ENCODE measurements at places on chromosomes 5 and 9.

- no peak for DNase-seq
These were observed 61.4 kb upstream of the ANKH start for GRCh38 chr5:14932902-14933469.

- DNase-seq: no peak
These were observed 101.9 kb upstream of the S1PR3 start for GRCh38 chr9:88889386-88889785.

GRCh38 chr5:169971780-169972179, 8.5 kb downstream of the INSYN2B start:
- DNase-seq: no peak

GRCh38 chr5:72558383-72558782, 51.2 kb upstream of the ZNF366 start:
- no peak for DNase-seq

- no peak for DNase-seq
These were observed 196.8 kb downstream of the PRDM9 start for GRCh38 chr5:23703940-23704855.
